ENCODE measurements at places on chromosomes 2 and 18. TPM values are rescaled to one million over a fixed set of nuclear protein-coding genes. Genes with fewer than 3 reads are reported as not detected.

DNA sequence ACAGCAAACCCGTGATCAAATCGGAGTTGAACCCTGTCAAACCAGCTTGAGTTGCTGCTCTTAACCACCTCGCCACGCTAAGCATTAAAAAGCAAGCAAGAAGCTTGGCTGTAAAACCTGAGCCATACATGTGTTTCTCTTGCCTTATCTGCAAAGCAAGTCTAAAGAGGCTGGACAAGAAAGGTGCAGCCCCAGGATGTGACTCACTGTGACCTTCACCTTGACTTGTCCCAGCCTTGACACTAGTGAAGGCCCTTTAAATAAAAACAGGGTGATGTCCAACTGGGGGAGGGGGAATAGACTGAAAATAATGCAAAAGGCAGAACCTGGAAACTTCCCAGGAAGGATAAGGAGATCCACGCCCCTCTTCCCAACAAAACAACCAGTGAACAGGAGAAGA, 127.6 kb upstream of the NPAS2 start:
- DNase-seq: no peak

- DNase-seq: no peak
These were observed 325.6 kb upstream of the FAM98A start for GRCh38 chr2:33924586-33925169.

- no peak for DNase-seq
These were observed 26.8 kb downstream of the ABI2 start for GRCh38 chr2:203354966-203355365.

DNA sequence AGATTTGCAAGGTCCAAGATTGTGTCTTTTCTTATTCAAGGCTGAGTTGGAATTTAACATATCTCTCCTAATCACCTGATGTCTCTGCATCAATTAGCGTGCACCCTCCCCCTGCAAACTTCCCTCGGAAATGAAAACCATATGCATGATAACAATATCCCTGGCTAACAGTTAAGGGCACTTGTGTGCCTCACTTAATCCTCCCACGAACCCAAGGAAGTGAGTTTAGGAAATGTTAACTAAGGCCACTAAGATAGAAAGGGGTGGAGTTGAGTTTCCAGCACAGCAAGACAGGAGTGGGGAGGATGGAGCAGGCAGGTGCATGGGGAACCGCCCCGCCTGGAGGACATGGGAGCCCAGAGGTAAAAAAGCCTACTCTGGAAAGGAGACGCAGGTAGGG, 52.4 kb upstream of the PTMA start:
- no peak for DNase-seq

DNA sequence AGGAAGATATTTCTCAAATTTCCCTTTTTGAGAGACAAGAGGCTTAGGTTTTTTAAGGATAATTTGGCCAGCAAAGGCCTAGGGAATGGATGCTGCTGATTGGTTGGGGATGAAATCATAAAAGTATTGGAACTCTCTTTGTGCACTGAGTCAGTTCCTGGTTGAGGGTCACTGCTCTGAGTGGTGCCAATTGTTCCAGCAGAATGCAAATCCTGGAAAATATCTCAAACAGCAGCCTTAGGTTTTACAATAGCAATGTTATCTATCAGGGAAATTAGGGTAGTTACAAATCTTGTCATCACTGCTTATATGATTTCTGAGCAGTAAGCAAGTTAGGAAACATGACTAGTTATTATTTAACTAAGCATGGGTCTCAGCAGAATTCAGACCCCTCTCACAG, 96.2 kb downstream of the RAD51AP2 start:
- no peak for DNase-seq

The REG1B gene
- total RNA-seq: not detected

The CIAO1 gene
- total RNA-seq: 50.6 TPM

The VWA3B gene
- not detected for total RNA-seq

The SCYGR3 gene
- total RNA-seq: not detected

The FNDC4 gene
- 51.0 TPM for total RNA-seq
